ENCODE measurements at places on chromosomes 11 and 22.

- DNase-seq = no peak
Measured at GRCh38 chr11:64372802-64373597, 14.0 kb downstream of the RPS6KA4 start.

DNA sequence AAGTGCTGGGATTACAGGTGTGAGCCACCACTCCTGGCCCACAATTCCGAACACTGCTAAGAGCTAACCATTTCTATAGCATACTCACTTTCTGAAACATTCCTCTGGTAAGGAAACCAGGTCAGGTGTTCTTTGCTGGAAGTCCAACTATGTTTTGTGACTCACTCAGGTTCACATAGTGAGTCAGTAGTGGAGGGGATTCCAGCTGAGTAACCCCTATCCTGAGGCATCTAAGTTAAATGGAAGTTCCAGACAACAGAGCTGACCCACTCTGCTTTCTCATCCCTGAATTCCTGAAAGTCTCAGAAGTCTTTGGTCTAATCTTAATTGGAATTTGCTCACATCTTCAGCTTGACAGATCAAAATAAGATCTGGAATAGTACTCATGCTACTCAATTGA, 3.0 kb upstream of the CHRNA10 start:
- DNase-seq = no peak

DNA sequence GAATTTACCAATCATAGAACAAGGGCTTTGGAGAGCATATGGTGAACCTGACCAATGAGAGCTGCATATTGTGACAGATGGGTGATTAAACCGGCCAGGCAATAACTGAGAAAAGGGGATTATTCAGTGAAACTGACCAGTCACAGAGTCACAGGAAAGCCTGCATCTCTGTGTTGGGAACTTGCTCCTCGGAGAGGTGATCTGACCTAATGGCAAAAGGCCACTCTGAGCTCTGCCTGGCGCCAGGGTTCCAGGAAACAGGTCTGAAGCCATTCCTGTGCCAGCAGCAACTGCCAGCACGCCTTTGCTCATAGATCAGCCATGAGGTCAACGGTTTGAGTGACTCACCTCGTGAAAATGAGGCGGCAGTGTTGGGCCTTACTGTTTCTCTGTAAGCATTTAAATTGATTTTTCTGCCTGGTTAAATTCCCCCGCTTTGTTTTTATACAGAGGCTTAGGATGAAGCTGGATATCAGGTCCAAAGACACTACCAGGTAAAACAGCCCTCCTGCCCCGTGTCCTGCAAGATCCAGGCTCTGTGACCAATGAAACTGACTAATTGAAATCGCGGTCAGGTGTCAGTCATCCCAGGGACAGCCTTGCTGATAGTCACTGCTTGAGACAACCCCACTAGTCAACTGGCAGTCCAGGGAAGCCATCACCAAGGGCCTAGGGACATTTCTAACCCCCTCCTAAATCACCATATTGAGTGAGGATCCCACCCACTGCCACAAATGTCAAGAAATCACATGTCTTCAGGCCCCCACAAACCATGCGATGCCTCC, 35.8 kb upstream of the MYOD1 start:
- DNase-seq = no peak

GRCh38 chr11:61627850-61628661, 47.2 kb upstream of the SYT7 start:
- no peak for DNase-seq

DNA sequence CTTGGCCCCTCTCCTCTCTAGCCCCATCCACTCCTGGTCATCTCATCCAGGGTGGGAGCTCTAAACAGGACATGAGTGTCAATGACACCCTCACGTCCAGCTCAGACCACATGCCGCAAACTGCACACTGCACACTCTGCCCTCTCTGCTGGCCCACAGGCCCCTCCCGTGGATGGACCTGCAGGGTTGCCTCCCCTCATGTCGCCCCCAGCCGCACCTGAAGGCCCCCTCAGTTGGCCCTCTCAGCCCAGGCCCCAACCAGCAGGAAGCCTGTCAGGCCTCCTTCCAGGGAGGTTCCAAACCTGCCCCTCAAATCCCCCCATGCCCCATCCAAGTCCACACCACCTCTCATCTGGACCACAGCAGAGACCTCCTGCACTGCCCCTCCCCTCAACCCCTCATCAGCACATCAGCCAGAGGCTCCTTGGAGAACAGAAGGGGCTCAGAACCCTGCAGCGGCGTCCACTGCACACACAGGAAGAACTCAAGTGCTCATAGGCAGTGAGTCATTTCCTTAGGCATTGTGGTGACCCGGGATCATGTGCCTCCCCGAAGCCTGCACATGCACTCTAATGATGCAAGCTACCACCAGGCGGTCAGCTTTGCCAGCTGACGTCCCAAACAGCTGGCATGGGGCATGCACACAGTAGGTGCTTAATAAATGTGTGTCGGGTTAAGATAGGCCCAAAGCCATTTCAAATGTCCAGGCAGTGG, 12.9 kb upstream of the CDKN1C start:
- peak; percentile 38 for DNase-seq

- peak; percentile 35 for DNase-seq
Measured at GRCh38 chr22:29245626-29246385, 22.0 kb downstream of the RHBDD3 start.

GRCh38 chr11:117121176-117121575, 22.9 kb upstream of the PAFAH1B2 start:
- DNase-seq = no peak

DNA sequence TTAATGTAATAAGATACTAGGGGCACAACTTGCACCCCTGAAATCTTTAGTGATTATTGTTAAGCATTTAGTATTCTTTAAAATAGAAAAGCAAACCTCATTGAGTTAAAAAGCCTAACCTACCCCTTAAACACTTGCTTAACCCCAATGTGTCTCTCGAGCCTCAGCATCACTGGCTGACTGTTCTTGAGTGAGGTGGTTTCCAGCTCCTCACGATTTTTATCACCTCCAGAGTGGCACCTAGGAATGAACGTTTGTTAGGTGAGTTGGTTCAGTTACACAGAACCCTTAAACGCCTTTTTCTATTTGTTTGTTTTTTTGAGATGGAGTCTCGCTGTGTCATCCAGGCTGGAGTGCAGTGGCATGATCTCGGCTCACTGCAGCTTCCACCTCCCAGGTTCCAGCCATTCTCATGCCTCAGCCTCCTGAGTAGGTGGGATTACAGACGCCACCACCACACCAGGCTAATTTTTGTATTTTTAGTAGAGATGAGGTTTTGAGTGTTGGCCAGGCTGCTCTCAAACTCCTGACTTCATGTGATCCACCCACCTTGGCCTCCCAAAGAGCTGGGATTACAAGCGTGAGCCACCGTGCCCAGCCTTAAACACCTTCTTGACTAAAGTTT, 13.7 kb downstream of the YWHAH start:
- no peak for DNase-seq

DNA sequence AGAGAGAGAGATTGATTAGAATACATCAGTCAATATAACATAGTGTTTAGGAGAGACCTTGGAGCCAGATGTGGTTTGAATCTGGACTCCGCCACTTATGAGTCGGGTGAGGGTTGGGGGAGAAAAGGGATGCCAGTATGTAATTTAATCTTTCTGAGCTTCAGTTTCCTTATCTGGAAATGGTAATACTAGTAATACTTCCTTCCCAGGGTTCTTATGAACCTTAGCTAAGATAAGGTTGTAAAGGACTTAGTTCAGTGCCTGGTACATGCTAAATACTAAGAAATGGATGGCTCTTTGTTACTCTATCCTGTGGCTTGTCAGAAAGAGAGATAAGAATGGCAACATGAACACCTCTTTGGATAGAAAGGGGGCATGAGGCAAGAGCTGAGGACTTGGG, 226.1 kb upstream of the NARS2 start:
- no peak for DNase-seq

DNA sequence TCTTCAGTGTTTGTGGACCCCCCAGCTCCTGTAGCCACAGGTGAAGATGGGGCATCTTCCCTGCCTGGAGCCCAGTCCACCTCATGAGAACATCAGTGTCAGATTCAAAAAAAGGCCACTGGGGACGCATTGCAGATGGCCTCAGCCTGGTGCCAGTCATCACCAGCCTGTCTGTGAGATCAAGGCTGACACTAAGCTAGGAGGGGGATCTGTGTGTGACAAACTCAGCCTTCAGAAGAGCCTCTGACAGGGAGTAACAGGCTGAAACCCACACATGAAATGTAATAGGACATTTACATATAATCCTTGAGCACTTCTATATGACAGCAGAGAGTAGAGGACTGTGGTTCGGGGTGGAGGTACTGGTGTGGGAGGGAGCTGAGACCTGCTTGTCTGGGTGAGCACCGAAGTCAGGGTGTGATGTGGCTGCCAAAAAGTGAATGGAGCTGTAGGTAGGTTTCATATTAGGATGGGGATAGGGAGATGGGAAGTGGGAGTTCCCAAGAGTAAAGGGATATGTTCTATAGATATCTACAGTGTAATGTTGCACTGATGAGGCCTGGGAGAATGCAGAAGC, 20.5 kb upstream of the CCDC134 start:
- no peak for DNase-seq

DNA sequence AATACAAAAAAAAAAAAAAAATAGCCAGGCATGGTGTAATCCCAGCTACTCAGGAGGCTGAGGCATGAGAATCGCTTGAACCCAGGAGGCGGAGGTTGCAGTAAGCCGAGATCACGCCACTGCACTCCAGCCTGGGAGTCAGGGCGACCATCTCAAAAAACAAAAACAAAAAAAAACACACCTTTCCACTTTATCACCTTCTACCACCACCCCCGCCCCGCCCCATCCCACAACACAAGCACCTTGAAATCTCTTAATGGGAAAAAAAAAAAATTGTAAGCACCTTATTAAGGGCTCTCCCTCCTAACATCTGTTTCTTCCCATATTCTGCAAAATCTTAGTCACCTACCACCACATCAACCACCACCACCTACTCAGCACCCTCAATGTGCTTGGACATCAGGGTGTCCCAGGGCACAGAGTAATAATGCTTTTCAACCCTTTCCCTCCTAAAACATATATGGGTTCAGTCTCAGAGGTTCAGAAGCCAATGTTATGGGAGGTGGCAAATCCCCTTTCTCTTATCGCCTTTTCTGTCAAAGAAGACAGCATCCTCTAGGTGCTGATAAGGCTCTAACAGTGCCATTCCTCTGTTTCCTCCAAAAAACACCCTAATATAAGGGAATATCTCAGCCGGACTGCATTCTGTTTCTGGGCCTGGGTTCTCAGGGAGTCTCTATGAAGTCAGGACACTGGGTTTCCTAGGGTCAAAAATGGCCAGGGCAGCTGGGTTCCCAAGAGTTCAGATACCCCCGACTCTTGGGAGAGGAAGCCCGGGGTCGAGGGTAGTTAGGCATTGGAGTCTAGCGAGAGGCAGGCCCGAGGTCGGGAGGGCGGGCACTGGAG, 718 bp downstream of the INTS5 start:
- no peak for DNase-seq

- DNase-seq = no peak
Measured at GRCh38 chr11:67098799-67099429, 20.1 kb upstream of the KDM2A start.

DNA sequence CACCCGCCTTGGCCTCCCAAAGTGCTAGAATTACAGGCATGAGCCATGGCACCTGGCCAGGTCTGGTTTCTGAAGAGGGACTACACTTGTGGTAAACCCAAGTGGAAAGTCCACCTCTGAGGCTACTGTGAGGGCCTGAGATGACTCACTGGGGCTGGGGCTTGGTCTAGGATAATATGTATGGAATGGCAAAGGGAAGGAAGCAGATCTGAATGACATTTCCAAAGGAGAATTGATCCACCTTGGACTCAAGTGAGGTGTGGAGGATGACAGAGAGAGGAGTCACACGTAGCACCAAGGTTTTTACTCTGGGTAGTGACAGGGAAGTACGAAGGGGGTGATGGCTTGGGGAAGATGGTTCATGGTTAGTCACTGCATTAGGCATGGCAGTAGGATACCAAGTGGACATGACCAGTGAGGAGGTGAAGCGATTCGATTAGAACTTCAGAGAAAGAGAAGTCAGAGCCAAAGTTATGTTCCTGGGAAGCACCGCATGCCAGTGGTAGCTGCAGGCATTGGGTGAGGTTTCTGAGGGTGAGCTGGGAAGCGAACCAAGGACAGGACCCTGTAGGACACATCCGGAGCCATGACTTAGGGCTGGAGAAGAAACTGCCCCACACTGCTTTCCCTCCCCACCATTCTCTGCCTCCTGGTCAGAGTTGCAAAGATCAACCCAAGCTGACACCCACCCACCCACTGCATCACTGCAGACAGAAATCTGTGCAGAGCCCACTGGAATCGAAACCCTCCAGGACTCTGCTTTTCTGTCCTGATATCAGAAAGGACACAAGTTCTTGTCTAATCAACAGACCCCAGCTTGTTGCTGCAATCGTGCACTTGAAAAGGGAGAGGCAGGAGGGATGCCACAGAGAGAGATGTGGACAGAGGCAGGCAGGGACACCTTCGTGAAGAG, 13.0 kb upstream of the BCL9L start:
- no peak for DNase-seq

GRCh38 chr11:108197351-108197750, 25.1 kb downstream of the NPAT start:
- DNase-seq = no peak

DNA sequence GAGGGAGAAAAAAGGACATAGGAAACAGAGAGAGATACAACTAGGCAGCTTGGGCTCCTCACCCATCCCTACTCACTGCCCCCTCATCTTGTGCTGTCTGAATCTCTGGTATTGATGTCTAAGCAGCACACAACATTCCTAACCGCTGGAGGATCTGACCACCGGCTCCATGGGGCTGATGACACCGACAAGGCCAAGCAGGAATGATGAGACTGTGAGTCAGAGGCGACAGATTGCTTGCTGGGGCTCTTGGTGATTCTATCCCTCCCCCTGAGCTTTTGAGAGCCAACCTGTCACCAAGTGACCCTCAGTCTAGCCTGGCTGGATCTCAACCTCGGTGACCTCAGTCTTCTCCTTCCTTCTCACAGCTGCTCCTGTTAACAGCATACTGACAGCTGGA, 13.8 kb downstream of the PAMR1 start:
- DNase-seq = no peak

GRCh38 chr11:73671701-73672100, 25.3 kb downstream of the PLEKHB1 start:
- DNase-seq = no peak

GRCh38 chr11:34204396-34205279, 99.2 kb downstream of the NAT10 start:
- no peak for DNase-seq

DNA sequence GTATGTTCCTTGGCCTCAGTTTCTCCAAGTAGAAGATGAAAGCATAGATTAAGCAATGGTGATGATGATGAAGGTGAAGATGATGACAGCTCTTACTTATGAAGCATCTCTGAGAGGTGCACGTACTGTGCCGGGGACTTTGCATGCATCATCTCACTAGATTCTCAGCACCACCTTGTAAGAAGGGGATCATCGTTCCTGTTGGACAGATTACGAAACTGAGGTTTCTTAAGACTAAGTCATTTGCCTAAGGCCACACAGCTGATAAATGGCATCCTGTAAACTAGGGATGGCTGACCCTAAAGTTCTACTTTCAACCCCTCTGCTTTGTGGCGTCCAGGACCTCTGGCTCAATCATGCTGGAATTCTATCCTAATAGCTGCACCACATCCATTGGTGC, 8.7 kb downstream of the MS4A15 start:
- DNase-seq = no peak
